Common myeloid progenitor, CD34-positive (primary cell): ENCODE measurements at places on chromosomes 13 and 19.

GRCh38 chr19:32916969-32917615, 47.5 kb upstream of the SLC7A9 start:
- no peak for DNase-seq

DNA sequence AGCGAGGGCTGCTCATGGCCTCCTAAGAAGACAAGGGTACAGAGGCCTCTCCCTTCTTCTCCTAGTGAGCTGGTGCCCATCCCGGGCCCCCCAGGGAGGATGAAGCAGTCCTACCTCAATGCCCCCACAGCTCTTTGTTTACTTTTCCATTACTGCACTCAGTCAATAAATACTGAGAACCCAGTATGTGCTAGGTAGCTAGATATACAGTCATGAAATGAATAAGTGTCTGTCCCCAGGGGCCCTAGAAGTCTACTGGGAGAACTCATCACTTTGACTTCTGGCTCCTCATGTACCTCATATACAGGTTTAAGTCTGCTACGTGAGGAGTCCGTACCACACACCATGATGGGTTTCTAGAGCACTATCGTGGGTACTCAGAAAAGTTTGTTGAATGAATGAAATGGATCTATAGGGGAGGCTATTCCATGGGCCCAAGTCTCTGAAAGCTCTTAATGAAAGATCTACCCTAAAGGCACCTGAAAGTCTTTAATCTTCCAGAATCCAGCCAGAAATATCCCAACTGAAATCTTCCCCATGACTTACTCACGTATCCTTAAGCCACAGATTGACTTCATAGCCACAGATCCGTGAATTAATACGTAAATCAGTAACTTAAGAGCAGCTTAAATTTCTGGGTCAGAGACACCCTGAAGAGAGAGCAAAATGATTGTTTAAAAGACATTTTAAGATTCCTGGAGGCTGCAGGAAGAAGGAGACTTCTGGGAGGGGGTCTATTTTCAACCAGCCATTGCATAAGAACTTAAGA, 51.6 kb upstream of the POMP start:
- DNase-seq, result no peak

DNA sequence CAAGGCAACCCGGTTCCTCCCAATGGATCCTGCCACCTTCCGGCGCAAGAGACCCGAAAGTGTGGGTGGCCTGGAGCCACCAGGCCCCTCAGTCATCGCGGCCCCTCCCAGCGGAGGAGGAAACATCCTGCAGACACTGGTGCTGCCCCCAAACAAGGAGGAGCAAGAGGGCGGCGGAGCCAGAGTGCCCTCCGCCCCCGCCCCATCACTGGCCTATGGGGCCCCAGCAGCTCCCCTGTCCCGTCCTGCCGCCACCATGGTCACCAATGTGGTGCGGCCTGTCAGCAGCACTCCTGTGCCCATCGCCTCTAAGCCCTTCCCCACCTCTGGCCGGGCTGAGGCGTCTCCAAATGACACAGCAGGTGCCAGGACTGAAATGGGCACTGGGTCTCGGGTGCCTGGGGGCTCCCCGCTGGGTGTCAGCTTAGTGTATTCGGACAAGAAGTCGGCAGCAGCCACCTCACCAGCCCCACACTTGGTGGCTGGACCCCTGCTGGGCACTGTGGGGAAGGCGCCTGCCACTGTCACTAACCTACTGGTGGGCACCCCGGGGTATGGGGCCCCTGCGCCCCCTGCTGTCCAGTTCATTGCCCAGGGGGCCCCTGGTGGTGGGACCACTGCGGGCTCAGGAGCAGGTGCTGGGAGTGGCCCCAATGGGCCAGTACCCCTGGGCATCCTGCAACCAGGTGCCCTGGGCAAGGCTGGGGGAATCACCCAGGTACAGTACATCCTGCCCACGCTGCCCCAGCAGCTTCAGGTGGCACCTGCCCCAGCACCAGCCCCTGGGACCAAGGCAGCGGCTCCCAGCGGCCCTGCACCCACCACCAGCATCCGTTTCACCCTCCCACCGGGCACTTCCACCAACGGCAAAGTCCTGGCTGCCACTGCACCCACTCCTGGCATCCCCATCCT, 11.2 kb upstream of the PRR19 start:
- DNase-seq, result peak; percentile 82

GRCh38 chr19:51025809-51026553, 435 bp downstream of the KLK11 start:
- no peak for DNase-seq

GRCh38 chr19:10718205-10719196, 622 bp downstream of the DNM2 start:
- no peak for DNase-seq

- no peak for DNase-seq
These were observed 10.0 kb downstream of the CFD start for GRCh38 chr19:869245-870177.

DNA sequence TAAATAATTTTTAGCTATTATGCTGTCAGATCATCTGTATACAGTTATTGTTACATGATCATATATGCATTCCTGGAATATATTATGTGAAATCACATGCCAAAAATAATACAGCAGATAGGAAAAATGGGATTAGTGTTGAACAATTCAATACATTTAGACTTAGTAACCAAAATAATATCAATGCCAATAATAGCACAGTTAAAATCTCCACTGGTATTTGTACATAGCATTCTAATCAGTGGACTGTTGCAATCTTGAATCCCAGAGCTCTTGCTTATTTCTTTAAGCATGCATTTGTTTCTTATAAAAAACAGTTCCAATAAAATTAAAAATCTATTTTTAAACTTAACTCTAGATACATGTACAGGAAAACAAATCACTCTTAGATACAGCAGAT, 2772.2 kb downstream of the PCDH9 start:
- DNase-seq, result no peak

- peak; percentile 35 for DNase-seq
These were observed 116.9 kb downstream of the SIPA1L3 start for GRCh38 chr19:38023671-38024541.

DNA sequence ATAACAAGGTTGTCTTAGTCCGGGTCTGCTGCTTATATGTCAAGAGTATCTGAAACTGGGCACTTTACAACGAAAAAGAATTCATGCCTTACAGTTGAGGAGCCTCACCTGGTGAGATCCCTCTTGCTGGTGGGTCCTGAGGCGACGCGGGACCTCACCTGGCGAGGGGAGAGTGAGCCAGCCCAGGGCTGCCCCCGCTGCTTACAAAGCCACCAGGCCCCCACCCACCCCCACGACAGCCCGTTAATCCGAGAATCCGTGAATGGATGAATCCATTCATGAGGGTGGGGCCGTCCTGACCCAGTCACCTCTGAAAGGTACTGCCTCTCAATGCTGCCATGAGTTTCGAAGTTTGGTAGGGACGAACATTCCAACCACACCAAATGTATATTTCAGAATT, 54.0 kb upstream of the F7 start:
- no peak for DNase-seq

GRCh38 chr19:40444825-40445312, 734 bp upstream of the SERTAD3 start:
- DNase-seq, result no peak

DNA sequence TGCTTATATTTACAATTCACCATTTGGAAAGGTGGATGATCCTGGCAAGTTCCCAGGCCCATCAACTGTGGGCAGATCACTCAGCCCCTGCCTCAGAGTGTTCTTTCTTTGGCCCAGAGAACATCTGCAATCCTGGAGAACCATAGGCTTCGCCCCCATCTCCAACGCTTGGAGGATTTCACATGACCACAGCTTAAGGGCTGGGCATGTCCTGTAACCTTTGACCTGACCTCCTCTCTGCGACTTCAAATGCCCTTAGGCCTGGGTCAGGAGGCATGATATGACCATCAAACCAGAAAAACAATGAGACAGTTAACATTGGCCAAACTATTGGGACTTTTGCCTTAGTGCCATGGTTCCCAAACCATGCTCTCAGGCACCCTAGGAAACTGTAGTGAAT, 7.2 kb upstream of the MBNL2 start:
- DNase-seq, result no peak

DNA sequence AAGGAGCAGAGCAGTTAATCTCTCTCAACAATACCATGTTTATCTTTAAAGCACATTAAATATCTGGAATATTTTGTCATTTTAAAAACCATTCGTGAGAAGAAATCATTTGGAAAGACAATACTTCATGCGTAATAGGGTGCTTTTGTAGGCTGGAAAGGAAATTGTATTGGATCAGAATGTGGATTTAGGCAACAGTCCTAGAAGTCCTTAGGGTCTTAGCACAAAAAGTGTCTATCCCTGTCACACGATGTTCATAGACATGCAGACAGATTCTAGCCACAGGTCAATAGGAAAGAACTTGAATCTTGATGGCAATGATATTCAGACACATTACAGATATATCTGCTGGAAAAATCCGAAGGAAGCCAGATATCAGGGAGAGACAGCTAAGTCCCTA, 156.0 kb downstream of the KCTD12 start:
- no peak for DNase-seq

DNA sequence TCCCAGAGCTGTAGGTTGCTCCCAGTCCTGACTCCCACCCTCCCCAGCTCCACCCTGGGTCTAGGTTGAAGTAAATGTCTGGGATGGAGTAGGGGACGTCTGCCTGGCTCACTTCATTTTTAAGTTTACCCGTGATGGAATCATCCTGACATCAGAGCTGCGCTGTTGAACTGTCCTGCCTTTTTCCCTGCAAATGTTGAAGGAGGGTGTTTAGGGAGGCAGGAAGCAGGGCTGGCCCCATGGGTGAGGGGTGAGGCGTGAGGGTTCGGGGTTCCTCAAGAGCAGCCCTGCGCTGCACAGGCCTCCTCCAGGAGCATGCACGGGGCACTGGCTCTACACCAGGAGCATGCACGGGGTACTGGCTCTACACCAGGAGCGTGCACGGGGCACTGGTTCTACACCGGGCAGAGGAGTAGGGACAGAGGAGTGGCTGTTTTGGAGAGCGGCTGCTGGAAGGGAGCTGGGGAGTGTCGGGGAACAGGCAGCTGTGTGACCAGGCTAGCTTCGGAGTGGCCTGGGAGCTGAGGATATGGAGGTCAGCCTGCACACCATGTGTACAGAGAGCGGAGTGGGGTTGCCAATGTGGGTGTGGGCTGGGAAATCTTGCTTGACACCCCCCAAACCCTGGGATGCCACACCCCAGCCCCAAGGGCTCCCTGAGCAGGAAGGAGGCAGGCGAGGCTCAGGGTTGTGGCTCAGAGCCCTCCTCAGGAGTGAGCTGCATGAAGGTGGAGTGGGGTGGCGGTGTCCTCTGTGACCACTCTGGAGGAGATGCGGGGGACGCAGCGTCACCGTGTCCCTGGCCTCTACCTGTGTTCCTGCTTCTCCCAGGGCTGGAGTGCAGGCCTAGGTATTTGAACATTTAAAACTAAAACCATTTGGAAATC, 63.3 kb downstream of the GPR12 start:
- no peak for DNase-seq

DNA sequence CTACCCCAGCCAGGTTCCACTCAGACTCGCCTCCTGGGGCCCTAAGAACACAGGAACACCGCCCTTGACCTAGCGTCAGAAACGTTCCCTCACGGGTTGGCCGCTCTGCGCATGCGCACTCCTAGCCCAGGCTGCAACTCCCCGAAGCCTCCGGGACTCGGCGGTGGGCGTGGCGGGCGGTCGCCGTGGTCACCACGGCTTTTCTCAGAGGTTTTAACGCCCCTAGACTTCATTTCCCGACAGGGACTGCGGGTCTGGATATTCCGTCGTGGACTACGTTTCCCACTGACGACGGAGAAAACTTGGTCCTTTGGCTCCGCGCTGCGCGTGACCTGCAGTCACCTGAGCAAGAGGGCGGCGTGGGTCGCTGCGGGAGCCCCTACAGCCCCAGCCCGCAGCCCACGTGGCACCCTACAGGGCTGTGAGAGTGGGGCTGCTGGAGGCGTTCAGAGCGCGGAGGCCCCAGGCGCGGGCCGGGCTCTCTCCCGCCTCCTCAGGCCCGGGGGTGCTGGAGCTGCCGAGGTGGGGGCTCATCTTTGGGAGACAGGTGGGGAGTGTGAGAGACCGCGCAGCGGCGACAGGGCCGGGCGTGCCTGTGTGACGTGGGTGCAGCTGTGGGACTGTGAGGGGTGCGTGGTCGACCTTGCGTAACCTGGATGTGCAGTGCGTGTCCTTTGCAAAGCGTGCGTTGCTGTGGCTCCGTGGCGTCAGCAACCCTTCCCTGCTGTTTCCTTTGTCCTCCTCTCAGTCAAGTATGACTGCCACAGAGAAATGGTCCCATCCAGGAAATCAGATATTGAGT, 38.0 kb upstream of the ZNF573 start:
- peak; percentile 78 for DNase-seq
